ENCODE measurements at places on chromosomes 4 and X.

DNA sequence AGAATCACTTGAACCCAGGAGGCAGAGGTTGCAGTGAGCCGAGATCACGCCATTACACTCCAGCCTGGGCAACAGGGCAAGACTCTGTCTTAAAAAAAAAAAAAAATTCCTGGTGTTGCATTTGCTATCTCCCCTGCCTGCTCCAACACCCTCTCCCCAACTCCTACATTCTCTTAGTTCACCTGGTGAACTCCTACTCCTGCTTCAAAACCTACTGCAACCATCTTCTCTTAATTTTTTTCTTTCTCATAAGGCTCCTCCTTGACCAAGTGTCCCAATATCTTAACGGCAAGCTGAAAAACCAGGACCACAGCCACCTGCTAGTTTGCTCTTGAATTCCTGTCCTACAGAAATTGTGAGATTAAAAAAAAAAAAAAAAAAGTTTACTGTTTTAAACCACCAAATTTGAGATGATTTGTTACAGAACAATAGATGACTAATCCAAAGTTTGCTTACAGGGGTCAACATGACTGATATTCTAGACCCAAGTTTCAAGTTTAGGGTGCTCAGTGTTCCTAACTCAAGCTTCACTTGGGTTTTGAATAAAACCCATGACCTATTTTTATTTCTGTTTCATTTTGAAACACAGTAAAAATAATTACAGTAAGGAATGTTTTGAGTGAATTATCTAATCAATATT, 13.1 kb upstream of the ANXA5 start:
- DNase-seq, result no peak

GRCh38 chr4:72467633-72468032, 101.4 kb downstream of the ADAMTS3 start:
- DNase-seq, result no peak

DNA sequence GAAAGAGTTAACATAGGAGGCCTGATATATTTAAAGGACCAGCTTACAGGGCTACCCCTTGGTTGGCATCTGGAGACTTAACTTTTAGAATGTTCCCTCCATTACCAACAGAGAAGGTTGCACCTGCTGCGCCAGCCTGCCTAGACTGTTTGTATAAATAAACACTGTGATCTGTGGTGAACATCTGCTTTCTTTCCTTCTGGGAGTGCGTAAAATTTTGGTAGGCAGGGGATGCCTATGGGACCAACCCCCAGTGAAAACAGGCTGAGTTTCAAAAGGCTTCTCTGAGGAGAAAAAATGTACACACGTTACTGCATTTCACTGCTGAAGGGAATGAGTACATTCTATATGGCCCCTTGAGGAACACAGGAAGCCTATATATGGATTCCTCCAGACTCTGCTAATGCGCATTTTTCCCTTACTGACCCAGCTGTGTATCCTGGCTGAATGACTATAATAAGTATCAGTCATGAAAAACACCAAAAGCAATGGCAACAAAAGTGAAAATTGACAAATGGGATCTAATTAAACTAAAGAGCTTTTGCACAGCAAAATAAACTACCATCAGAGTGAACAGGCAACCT, 13.8 kb downstream of the CENPC start:
- DNase-seq, result no peak

- no peak for DNase-seq
Observed at GRCh38 chr4:64882311-64883086, 473.2 kb upstream of the TECRL start.

DNA sequence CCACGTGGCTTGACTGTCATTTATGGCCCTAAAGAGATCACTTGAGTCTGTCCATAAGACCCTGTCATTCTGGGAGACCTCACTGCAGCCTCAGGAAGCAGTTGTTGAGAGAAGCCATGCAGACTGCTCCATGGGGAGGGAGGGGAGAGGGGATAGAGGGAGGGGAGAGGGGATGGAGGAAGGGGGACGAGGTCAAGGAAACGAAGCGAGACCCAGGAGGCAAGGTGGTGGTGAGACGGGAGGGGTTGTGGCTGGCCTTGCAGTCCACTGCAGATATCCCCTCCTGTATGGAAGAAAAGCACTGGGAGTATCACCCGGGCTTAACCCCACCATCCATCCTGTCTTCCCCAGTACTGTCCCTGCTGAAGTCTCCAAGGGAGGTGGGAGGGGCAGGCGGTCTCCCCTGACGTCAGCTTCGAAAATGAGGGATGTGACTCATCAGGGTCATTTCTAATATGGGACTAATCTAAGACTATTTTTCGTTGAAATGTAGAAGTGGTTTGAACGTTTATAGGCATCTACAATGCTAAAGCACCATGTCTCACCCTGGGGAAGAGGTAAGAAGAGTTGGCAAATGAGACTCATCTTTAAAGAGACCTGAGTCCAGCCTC, 5.6 kb downstream of the TMEM255A start:
- no peak for DNase-seq

DNA sequence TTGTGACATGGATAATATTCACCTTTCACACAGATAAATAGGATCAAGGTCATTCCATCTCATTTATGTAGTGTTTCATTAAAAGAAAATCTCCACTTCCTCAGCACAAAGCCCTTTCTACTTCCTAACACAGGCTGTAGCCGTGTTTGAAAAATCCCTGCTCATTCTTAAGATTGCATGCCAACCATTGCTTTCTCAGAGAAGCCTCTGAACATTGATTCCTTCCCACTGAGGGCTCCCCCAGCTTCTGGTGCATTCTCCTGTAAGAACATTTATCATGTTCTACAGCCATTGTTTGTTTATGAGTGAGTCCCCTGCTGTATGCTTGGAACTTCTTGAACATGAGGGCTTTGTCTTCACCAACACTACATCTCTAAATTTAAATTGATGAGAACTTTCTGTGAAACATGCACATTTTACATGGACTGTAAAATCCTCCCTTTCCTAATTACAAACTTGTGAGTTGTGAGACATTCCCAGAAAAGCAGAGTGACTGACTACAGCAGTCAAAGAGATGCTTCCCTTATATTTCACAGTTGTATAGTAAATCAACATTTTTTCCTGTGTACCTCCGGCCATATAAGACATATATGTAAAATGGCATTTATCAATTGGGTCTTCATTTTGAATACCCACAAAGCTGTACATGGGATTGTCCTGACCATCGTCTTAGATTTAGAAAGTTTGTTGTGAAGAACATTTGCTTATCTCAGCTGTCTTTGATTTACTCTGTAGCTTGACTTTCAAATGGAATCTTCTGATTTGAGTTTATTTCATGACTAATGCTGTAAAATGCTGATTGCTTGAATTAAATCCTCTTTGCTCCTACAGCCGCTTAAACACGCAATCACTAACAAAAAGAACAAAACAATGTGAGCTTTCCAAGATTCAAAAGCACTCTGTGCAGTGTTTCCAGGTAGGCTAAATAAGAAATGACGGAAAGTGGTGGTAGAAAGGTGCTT, 600.5 kb upstream of the SLIT2 start:
- DNase-seq, result no peak

GRCh38 chr4:74202062-74202586, 44.2 kb downstream of the MTHFD2L start:
- no peak for DNase-seq

- no peak for DNase-seq
Observed at GRCh38 chrX:65731684-65732289, 64.3 kb downstream of the MSN start.

DNA sequence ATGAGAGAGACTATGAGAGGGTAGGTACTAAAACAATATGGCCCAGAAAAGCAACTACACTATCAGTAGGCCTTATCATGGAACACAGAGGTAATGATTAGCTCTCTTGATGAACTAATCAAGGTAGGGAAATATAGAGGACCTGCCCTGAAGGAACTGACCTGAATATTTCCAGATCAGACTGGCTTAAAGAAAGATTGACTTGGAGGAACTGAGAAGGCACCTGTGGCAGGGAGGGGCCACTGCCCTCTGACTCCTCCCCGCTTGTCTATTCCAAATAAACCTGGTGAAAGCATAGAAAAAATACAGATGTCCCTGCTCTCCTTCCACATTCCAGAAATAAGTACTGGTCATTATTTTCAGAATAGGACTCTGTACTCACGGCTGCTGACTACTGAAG, 5.5 kb downstream of the RPS6KA6 start:
- no peak for DNase-seq

GRCh38 chr4:172688534-172688933, 480.1 kb upstream of the GALNT7 start:
- no peak for DNase-seq

- DNase-seq, result no peak
Observed at GRCh38 chr4:158003212-158003611, 169.6 kb downstream of the GASK1B start.

GRCh38 chr4:122117743-122118142, 34.4 kb upstream of the BLTP1 start:
- DNase-seq, result no peak

- DNase-seq, result no peak
Observed at GRCh38 chr4:123121241-123121907, 199.0 kb upstream of the NUDT6 start.

GRCh38 chr4:100738196-100739165, 220.7 kb upstream of the EMCN start:
- no peak for DNase-seq

- DNase-seq, result no peak
Observed at GRCh38 chr4:152398060-152398459, 137.8 kb downstream of the FBXW7 start.

- DNase-seq, result no peak
Observed at GRCh38 chrX:15188039-15188438, 81.8 kb downstream of the ASB9 start.

DNA sequence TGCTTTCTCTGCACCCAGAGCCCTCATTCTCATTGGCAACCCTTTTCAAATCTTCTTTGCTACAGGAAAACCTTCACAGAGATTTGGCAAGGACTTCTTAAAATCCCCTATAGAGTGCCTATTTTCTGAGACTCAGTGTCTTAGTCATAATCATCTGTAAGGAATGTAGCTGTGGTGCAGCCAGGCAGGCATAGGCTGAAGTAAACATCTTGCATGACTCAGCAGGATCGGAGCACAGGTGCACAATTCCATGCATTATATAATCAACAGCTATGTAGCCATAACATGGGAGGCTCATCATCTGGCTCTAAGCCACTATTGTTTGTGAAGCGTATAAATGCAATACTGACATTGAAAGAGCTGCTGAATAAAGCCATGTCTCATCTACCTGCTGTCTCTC, 368.8 kb downstream of the MAGEE1 start:
- DNase-seq, result no peak

GRCh38 chr4:165336743-165337142, 9.3 kb downstream of the MSMO1 start:
- no peak for DNase-seq

- no peak for DNase-seq
Observed at GRCh38 chr4:109155682-109156283, 146.7 kb downstream of the COL25A1 start.

DNA sequence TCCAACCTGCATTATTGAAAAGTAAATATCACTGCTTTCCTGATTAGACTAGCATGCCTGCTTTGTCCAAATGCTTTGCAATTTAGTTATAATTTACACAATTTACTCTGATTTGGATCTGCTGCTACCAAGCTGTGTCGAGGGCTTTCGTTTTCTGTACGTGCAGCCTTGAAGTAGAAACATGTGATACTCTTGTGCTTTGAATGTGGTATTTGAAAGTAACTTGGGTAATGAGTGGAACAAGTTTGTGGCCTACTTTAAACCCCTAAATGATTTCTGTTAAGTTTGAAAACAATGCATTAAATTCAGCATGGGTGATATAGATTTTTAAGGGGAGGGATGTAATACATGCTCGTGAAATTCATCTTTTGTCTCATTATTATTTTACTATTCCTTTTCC, 240.7 kb downstream of the IQCM start:
- no peak for DNase-seq

GRCh38 chrX:133674726-133675470, 259.6 kb upstream of the GPC4 start:
- no peak for DNase-seq

DNA sequence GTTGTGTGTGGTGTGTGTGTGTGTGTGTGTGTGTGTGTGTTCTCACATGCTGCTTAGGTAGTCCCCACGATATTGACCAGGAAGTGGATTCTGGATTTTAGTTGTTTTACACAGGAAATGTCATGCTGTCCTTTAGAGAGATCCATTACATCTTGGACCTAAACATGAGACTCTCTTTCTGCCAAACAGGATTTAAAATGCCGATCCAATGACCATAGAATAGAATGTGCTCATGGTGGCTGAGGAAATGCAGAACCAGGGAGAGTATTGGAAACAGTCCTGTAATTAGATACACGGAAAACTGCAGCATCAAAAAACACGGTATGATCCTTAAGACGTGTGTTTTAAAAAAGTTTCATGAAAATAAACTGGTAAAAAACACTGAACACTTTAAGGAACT, 347.8 kb upstream of the FRG1 start:
- no peak for DNase-seq

DNA sequence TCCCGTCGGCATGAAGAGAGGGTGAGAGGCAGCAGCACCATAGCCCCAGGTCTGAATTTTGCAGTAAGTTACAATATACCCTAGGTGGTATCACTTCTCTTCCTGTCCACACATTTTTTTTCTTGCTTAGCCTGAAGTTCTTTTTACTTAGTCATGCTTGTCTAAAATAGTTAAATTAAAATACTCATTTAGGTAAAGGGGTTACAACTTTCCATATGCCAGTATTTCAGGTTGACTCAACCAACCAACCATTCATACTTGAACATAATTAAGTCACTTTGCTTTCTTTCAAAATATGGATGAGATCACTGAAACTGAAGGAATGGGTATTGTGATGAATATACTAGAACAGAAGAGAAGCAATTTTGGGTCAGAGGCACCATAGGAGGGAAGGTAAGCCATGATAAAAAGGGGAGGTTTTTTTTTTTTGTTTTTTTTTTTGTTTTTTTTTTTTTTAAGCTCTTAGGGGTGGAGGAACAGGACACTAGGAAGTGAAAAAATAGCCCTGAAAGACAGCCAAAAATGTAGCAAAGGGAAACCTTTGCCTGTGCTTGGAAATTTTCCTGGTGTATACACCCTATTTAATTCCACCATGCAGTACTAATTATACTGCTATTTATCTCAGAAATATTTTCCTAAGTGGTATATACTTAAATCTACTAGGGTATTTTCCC, 41.8 kb downstream of the RPS6KA3 start:
- DNase-seq, result no peak

DNA sequence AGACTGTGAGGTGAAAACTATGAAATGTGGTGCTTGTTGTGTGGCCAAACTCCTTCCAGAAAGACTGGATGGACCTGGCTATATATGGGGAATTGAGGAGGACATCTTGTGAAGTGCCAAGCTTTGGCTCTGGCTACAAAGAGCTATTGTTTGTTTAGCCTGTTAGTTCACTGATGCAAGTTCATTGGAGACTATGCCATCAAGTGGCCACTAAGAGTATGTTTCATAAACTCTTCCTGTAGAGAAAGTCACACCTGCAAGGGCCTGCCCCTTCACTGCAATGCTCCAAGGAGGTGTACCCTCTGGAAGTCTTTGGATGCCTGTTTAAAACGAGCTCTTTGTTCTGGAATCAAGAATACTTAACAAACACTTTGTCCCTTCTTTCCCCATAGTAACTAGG, 382.0 kb downstream of the GABRG1 start:
- no peak for DNase-seq

- DNase-seq, result no peak
Observed at GRCh38 chrX:30301208-30301607, 8.0 kb downstream of the NR0B1 start.

Measured in NCI-H2107 (cell line).